ENCODE measurements at places on chromosomes 11 and 22.
A peak's percentile ranks its signal among the peaks of the same experiment; 100 is the strongest.

DNA sequence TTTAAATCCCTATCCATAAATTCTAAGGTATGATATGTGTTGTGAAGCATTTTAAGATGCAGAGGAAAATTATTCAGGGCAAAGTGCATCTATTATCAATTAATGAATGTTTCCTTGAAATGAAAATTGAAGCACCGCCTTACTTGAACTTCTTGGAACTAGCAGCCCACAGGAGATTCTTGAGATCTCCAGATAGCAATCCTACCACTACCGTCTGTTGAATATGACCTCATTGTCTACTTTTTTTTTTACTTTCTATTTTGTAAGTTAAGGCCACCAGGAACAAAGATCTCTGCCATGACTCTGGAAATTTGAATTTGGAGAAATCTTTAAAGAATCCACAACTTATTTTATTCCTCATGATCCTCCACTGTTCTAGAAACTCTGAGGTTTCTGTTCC is 808.7 kb downstream of the KCNA4 start:
- no peak for DNase-seq

GRCh38 chr22:44482776-44483175 is 15.3 kb downstream of the RTL6 start:
- peak; percentile 70 for DNase-seq

GRCh38 chr11:75597636-75598035 is 35.6 kb downstream of the SERPINH1 start:
- peak; percentile 76 for DNase-seq

GRCh38 chr11:118245936-118246562 is 6.1 kb downstream of the MPZL3 start:
- no peak for DNase-seq

DNA sequence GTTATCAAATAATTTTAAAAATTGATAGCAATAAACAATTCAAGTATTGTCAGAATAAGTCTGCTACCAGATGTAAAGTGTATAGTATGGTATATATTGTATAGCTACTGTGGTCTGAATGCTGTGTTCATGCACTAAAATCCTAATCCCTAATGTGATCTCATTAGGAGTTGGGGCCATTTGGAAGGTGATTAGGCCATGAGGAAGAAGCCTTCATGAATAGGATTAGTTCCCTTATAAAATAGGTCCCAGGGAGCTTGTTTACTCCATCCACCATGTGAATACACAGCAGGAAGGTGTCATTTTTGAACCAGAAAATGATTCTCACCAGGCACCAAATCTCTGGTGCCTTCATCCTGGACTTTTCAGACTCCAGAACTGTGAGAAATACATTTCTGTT is 363.0 kb upstream of the CNTN5 start:
- DNase-seq = no peak

DNA sequence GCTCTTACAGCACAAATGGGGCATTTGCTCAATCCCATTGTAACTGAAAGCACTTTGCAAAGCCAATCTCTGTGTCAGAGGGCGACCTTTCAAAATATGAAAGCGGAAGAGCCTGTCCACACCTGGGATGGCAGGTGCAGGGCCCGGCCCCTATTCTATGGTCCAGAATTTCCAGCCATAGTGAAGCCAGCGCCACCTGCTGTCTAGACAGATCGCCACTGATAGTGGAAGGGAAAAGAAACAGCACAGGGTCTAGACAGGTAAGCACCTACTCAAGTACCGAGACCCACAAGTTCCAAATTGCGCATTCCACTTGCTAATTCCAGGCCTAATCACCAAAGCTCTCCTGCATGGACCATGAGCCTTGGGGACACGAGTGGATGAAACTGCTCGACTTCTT is 141.4 kb downstream of the NTM start:
- peak; percentile 70 for DNase-seq

- DNase-seq = no peak
Measured at GRCh38 chr11:131228378-131228777, 142.0 kb upstream of the NTM start.

DNA sequence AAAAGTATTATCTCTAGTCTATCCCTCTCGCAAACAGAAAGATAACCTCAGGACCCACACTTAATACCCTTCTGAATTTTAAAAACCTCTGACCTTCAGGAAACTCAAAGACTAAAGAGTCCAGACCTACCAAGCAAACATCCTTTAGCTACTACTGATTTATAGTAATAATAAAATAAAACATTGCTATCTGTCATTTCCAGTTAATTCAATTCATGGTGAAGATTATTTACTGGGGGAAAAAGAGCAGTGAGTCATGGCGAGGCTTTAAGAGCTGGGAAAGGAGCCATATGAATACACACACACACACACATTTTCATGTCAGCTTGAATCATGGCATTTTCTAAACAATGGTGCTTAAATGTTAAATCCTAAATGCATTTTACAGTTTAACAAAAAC is 87.1 kb downstream of the FAM76B start:
- no peak for DNase-seq

- DNase-seq = no peak
Measured at GRCh38 chr11:89536926-89537325, 45.8 kb upstream of the NOX4 start.

- DNase-seq = no peak
Measured at GRCh38 chr11:130675371-130675821, 227.0 kb downstream of the ADAMTS15 start.

DNA sequence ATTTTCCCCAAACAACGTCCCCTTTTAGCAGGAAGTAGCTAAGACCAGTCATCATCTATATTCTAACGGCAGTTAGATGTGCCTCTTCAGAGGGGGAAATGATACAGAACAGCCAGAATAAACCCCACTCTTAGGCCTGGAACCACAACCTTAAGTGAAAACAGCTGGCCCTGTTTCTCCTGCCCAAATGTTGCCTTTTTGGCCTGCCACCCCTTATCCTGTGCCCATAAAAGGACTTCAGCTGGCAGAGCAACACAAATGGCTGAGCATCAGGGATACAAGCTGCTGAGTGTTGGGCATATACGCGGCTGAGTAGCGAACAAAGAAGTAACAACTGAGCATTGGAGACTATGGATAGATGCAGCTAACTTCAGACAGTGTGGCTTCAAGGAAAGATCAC is 1491.4 kb downstream of the LRRC4C start:
- DNase-seq = no peak

GRCh38 chr11:117861151-117862018 is 15.1 kb downstream of the FXYD6 start:
- peak; percentile 95 for DNase-seq

DNA sequence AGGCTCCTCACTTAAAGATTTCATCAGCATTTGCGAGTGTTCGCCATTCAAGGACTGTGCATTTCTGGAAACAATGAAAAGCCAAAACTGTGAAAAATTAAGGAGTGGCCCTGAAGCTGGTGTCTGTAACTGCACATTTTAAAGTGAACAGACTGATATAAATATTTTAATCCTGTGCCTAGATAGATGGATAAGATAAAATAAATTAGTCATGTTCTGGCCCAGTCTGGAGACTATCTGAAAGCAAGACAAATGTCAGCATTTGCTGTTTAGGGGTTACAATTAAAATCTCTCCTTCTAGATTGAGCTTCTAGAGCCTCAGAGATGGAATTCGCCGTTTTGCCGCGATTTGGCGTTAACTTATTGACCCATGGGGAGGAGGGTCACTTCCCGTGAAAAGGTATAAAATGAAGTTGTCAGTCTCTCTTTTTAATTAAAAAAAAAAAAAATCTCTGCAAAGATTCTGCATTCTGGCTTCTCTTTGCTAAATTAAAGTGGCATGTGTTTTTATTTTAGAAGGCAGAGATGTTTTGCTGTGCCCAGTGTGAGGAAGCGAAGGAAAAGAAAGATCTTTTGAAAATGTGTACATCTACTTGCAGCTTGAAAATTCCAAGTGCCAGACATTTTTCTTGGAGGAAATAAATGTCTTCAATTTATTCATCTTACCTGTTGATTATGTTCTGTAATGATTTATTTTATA is 79.7 kb upstream of the WNT7B start:
- DNase-seq = no peak

- no peak for DNase-seq
Measured at GRCh38 chr22:21455334-21456089, 11.7 kb upstream of the TMEM191C start.

- no peak for DNase-seq
Measured at GRCh38 chr11:437228-437870, 4.5 kb downstream of the ANO9 start.

- DNase-seq = no peak
Measured at GRCh38 chr22:47587861-47588577, 825.6 kb downstream of the TBC1D22A start.

DNA sequence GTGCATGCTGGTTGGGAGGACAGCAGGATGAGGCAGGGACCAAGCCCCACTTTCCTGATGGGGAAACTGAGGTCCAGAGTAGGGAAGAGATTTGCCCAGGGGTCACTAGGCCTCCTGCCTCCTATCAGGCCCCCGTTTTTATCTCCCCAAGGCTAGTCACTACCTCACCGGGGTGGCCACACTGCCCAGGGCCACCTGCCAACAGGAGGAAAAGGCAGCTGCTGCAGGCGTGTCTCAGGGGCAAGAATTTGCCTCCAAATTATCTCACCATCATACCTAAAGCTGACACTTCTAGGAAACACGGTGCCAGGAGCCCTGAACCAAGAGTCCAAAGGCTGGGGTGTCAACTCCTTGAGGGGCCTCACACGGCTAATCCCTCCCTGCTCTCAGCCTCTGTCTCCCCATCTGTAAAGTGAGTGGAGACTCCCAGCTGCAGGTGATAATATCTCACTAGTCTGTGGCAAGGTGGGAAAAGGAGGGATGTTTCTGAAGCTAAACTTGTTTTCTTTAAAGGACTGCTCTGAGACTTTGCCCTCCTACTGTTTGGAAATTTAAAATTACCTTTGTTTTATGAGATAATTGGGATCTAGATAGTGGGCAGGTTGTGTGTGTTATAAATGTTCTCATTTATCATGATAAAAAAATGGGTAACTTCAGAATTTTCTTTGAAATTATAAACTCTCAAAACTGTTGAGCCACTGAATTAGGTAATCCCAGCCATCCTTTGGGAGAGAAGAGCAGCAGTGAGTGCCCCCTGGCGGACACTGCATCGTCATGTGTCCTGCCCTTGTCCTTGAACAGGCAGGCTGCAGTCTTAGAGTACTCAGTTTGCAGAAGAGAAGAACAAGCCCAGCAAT is 60.0 kb downstream of the MYO7A start:
- DNase-seq = peak; percentile 86

GRCh38 chr22:36966851-36967540 is 52.3 kb downstream of the TST start:
- no peak for DNase-seq

DNA sequence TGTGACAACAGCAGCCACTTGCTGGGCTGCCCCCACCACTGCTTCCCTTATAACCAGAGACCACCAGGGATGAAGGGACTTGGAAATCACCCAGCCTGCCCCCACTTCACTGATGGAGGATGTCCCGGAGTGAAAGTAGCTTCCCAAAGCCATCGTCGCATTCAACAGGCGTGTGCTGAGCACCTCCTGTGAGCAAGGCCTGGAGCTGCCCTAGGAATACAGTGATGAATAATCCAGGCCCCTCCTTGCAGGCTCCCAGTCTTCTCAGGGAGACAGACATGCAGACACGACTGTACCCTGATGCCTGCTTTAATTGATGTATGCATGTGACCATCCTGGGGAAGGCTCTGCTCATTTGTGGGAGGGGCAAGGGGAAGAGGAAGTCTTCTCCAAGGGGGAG is 22.6 kb downstream of the PTPN5 start:
- DNase-seq = no peak

GRCh38 chr11:114215871-114216795 is 80.1 kb upstream of the NNMT start:
- peak; percentile 74 for DNase-seq

DNA sequence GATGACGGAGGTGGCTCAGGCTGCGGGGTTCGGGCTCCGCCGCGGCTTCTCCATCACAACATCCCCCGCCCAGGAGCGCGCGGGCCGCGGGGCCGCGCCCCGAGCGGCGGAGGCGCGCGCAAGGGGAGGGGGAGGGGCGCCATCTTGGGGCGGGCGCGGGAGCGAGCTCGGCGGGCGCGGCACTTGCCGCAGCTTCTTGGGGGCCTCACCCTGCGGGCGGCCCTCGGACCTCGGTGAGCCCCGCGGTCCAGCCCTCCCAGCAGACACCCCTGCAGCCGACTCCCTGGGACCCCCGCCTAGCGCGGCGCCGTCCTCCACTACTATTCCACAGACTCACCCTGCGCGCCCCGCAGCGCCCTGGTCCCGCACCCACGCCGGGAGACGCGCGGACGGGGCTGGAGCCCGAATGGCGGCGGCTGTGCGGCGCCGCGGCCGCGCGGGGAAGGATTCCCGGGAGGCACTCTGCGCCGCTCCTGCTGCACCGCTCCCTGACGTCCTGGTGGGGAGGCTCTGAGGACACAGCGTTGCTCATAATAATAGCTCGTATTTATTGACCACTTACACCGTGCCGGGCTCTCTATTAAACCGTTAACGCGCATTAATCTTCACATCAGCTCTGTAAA is at the start of gene APBB1:
Gene APBB1 (minus strand): TSS at position 86 of the 623 bp plus-strand sequence. CDS start 7,747 bp downstream, outside the sequence.
- DNase-seq = peak; percentile 57

DNA sequence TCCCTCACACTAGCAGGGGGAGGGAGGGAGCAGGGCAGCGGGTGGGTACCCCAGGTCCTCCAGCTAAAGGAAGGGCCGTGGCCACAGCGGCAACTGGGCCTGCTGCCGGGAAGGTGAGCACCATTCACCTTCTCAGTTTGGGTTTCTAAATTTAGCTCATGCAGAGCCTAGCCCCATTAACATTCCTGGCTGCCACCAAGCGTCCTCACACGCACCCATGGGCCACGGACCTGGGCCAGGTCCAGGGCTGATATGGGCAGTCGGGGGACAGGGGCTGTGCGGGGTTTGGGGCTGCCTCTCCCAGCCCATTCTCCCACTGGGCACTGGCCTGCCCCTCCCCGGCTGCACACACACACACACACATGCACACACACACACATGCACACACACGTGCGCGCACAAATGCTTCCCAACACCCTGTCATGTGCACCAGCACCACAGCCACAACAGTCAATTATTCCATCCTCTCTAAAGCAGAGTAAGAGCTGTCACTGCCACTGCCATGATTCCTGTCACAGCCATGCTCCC is 28.7 kb downstream of the SYT7 start:
- no peak for DNase-seq

- peak; percentile 42 for DNase-seq
Measured at GRCh38 chr11:47980088-47980906, at the start of gene PTPRJ. Gene PTPRJ (plus strand): TSS chr11:47980559. CDS start chr11:47980913, 354 bp downstream.

GRCh38 chr11:105609832-105610781 is at the start of gene GRIA4:
Gene GRIA4 (plus strand): TSS chr11:105610073. CDS start chr11:105610998, 925 bp downstream.
- DNase-seq = peak; percentile 60

- no peak for DNase-seq
Measured at GRCh38 chr11:2164081-2164480, 3.1 kb upstream of the INS start.

GRCh38 chr11:100612766-100613165 is 74.3 kb upstream of the ARHGAP42 start:
- no peak for DNase-seq

- DNase-seq = peak; percentile 66
Measured at GRCh38 chr11:113256431-113257202, 57.8 kb upstream of the TTC12 start.

GRCh38 chr11:110455718-110456117 is 26.0 kb downstream of the FDX1 start:
- no peak for DNase-seq

All from ELF-1 (cell line).